ENCODE measurements at places on chromosomes 2 and 18.

DNA sequence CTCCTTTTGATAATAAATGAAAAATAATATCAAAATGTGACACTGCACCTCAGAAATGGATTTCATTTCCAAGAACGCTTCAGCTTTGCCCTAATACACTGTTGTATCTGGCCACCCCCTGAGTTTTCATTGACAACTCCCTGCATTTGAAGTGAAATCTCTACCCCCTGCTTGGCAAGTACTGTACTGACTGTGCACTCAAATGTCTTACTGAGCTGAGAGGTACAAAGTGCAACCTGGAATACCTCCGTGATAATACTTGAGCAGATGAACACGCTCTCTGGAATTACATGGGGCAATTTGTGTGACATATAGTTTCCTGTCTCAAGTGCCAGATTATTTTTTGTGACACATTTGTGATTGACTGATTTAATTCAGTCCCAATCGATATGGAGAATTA is 231.1 kb downstream of the LRP1B start:
- DNase-seq: no peak

DNA sequence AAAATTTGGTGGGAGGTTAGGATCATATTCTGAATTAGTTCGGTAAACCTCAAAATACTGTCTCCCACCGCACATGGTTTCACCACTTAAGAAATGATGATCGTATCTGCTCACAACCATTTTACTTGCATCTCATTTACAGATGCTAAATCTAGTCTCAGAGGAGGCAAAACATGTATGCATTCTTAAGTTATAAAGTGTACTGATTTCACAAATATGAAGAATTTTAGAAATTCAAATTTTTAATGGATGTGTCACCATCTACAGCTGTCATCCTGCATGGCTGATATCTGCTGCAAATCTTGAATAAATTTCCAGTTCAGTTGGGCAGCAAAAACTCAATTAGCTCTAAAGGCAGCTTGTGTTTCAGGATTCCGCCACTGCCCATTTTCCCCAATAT is 243.3 kb upstream of the KCNJ3 start:
- no peak for DNase-seq

DNA sequence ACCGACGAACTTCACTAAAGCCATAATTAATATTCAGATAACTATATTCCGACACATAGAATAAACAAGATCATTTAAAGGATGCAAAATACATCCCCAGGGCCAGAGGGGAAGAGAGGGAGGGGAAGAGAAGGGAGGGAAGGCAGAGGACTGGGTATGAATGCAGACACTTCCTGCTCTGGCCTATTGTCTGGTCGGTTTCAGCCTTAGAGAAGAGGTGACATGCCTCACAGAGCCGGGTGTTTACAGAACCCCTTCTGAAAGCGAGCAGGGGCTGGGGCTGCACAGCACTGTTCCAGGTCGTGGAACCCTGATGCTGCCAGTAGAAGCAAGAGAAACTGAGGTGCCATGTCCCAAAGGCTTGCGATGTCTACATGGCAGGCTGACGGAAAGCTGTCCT is 31.0 kb downstream of the CELF4 start:
- no peak for DNase-seq

GRCh38 chr2:57703407-57703806 is 343.2 kb upstream of the VRK2 start:
- DNase-seq: no peak

- DNase-seq: no peak
Measured at GRCh38 chr2:56654936-56655335, 471.1 kb downstream of the CCDC85A start.

DNA sequence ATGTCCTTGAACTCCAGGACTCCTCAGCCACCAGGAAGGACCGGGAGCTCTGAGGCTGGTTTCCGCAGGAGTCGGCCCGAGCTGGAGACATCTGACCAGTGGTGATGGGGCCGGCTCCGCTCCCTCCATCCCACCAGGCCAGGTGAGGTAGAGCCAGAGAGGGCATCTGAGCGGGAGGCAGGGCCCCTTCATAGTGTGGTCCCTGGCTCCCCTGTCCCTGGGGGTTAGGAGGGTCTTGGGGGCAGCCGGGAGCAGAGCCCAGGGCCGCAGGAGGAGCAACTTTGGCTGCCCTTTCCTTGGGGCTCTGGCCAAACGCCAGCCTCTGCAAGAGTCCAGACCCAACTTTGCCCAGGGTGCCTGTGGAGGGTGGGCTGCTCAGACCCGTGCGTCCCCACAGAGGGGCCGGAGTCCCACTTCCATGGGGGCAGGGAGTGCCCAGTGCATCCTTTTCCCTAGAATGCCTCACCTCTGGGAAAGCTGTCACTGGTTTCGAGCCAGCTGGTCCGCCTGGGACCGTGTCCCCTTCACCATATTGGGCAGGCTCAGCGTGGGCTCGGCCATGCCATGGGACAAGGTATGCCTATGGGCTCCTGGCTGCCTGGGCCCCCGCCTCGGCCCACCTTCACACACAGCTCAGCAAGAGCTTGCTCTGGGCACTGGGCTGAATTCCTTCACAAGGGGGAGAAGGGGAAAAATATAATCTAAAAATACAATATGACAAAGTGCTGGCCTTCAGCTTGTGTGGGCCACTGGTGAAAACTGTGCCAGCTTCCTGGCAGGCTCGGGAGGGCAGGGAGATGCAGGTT is 148.6 kb downstream of the TWIST2 start:
- DNase-seq: no peak

DNA sequence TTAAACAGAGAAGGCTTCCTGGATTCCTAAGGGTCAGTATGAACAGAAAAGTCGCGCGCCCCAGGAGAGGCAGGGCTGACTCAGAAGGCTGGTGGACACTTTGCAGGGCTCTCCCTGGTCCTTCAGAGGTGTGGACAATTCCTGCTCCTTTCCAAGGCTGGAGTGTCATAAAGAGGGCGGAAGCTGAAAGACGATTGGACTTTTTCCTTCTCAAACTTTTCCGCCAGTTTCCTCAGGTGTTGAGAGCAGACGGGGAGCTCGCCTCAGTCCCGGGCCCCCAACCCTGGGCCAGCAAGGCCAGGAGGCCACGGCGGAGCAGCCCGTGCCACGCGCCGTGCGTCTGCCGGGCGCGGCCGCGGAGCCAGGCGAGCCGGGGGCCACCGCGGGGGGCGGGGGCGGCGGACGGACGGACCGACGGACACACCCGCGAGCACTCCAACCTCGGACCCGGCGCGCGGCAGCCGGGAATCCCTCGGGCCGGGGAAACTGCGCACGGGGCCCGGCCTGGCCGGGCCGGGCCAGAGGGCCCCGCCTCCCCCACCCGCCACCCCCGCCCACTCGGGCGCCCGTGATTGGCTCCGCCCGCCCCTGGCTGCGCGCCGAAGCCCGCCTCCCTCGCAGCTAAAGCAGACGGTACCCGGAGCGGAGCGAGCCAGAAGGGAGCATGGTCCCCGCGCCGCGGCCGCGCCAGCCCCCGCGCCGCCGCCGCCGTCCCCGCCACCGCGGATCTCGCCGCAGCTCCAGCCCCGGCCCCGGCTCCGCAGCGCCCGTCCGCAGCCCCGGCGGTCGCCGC is at the start of gene KLHL29:
TSS of gene KLHL29 (plus strand) at position 629 of the 793 bp plus-strand sequence. CDS start 177,018 bp downstream, outside the sequence.
- DNase-seq: peak; percentile 58

GRCh38 chr18:51123481-51123880 is 74.0 kb downstream of the MEX3C start:
- DNase-seq: no peak

DNA sequence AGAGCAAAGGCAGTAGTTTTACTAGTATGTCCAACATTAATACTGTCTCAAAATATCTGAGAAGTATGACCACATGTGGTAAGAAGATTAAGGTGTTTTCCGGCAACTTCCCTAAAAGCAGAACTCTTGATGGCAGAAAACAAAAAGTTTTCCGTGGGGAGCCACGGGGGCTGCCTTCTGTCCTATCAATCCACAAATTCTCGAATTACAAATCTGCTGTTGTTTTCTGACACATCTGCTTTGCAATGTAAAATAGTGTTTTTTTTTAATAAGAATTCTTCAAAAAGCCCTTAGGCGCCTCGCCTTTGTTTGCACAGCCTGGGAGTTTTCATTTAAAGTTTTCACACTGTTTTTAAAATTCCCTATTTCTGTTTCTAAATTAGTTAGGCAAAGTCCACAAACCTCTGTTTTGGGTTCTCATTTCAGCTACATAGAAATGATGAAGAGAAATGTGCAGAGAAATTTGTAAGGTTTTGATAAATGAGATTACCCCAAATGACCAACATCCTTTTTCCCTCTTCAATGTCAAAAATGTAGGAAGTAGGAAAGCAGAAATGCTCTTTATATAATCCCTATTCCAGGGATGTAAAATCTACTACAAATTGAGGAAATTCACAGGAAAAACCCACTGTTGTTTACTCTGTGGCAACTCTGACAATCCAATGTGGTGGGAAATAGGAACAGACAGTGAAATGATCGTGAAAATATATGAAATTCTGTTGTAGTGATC is 385.8 kb downstream of the ZEB2 start:
- DNase-seq: no peak

GRCh38 chr2:173175222-173175621 is 99.6 kb downstream of the MAP3K20 start:
- DNase-seq: no peak

- no peak for DNase-seq
Measured at GRCh38 chr18:74497778-74498177, 1.6 kb downstream of the CNDP2 start.

GRCh38 chr2:38076710-38077430 is 919 bp upstream of the CYP1B1 start:
- DNase-seq: peak; percentile 84

- DNase-seq: peak; percentile 47
Measured at GRCh38 chr18:21242141-21242779, at the start of gene GREB1L. GREB1L (plus strand) TSS chr18:21242232; CDS start chr18:21383519, 141,287 bp downstream.

GRCh38 chr2:112481528-112482233 is at the start of gene TTL:
TTL (plus strand) TSS chr2:112482156; CDS start chr2:112482345, 189 bp downstream.
- peak; percentile 36 for DNase-seq

GRCh38 chr18:23921716-23922285 is 92.8 kb upstream of the TTC39C start:
- DNase-seq: no peak

DNA sequence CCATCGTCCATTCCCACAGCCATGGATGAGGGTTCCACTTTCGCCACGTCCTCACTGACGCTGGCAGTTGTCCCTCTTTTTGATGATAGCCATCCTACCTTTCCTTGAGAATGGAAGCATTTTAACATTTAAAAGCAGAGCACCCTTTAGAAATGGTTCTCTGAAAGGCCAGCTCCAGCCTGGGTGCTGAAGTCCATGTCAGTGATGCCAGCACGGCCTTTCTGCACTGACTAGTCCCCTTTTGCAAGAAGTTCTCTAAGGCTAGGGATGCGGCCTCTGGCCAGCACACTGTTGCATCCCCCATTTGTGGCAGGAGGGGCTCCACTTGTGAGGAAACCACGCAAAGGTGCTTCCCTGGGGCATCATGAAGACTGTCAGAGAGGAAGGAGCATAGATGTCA is 203.5 kb downstream of the MGAT5 start:
- DNase-seq: no peak

GRCh38 chr2:212990697-212991096 is 160.7 kb downstream of the IKZF2 start:
- no peak for DNase-seq

- no peak for DNase-seq
Measured at GRCh38 chr2:44077942-44078511, 82.2 kb upstream of the LRPPRC start.

DNA sequence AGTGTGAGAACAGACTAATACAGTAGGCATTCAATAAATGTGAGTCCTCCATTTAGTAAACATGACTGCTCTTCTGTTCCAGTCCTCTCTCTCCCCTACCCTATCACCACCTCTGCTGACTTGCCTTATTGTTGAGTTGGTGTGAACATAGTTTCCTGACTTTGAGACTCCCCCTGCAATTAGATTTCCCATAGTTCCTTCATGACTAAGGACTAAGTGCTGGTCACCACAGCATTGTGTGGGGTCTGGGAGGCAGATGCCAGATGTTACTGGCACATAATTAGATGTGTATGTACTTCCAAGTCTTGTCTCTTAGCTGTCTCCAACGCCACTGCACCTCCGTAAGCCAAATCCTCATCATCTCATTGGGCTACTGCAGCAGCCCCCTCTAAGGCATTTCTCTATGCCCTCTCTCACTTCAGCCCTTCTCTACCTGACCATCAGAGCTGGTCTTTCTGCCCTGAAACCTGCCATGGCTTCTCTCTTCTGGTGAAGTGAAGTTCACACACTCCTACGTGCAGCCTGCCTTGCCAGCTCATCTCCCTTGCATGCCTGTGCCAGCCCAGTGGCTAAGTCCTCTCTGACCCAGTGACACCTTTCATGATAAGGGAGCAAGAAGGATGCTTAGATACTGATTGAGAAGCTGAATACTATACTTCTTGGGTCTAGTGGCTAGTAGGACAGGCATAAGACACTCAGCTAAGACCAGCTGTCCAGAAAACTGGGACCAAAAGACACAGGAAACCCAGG is 81.6 kb upstream of the ALPP start:
- DNase-seq: no peak

- no peak for DNase-seq
Measured at GRCh38 chr2:115942800-115943199, 1500.4 kb downstream of the DPP10 start.

GRCh38 chr18:39698436-39698835 is 2132.8 kb upstream of the CELF4 start:
- no peak for DNase-seq

DNA sequence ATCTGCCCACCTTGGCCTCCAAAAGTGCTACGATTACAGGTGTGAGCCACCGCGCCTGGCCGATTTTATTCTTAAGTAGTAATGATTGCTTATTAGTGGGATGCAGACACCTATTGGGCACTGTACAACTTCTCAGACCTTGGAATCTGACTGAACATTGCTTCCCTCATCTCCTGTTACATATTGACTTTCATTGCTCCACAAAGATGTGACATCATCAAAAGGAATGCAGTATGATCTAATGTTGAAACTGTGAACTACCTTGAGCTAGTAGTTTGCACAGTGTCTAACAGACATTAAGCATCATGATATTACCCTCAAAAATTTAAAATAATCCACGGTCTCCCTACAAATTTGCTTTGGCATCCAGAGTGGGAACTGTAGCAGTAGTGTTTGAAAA is 109.8 kb upstream of the SIX2 start:
- DNase-seq: no peak

GRCh38 chr18:34796035-34796657 is 86.0 kb downstream of the DTNA start:
- DNase-seq: no peak

GRCh38 chr2:226304308-226304707 is 495.3 kb downstream of the IRS1 start:
- DNase-seq: no peak

- DNase-seq: no peak
Measured at GRCh38 chr2:11506611-11506969, 27.3 kb upstream of the GREB1 start.

All from T1000 (cell line).